ENCODE measurements at places on chromosomes 1 and 21.

- DNase-seq = no peak
These were observed 88.5 kb downstream of the ELAVL4 start for GRCh38 chr1:50197216-50197615.

GRCh38 chr1:194338241-194338948, 1152.0 kb upstream of the B3GALT2 start:
- DNase-seq = peak; percentile 18

- no peak for DNase-seq
These were observed 137.3 kb downstream of the RERE start for GRCh38 chr1:8679929-8680663.

DNA sequence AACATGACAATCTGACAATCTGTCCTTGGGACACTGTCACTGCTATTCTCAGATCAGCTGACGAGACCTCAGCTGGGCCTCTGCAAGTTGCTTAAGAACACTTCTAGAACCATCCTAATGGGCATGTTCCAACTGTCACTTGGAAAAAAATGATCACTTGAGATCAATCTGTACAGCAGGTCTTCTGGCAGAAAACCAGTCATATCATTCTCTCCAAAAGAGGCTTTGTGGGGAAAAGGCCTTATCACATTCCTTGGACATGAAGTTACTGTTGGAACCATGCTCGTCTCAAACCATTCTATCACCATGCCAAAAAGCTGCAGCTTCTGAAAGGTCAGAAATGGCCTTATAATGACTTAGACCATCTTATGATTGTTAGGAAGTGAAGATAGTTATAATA, 744.2 kb downstream of the USP25 start:
- DNase-seq = peak; percentile 12

DNA sequence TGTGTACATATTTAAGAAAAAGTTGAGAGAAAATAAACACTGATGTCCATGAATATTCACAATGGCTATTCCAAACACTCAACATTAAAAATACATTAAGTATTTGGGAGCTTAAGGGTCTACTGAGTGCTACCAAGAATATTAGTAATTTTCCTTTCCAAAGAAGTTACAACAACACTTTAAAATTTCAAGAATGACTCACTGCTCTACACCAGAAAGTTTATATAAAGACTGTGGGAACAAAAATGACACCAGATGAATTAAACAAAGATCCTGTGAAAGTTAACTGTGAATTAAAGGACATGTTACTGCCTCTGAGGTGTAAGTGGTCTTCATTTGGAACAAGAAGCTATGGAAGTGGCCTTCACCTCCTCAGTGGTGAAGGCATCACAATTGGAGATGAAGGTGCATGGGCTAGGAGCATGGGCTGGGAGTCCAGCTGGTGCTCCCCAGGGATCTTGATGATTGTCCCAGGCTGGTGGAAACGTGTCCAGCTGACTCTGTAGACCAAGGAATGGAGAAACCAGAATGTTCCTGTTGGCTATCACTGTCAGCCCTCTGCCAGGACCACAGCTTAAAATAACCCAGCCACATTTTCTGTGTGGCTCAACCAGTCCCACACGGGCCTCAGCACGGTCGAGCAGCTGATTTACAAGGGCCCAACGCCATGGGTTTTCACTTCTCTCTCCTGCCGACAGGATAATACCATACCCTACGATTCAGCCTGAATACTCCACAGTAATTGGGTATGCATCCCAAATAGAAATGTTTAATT, 28.8 kb downstream of the TAF5L start:
- peak; percentile 84 for DNase-seq

DNA sequence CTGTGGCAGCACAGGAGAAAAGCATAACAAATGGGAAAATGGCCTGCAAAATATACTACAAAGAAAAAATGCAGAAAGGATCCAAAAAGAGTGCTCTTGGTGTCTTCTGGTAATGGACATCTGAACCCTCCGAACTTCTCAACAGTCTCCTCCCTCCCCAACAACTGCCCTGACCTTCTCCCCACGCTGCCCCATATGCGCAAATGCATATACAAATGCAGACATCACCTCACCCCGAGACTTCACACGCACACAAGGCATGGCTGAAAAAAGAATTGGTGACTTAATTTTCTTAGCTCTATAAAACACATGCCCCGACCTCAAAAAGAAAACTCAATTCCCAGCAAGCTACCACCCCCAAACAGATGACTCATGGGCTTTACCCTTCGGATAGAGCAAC, 8.4 kb downstream of the KCND3 start:
- no peak for DNase-seq

- DNase-seq = no peak
These were observed 205.2 kb downstream of the GRIK3 start for GRCh38 chr1:36829066-36829465.

GRCh38 chr1:154533952-154534844, 24.3 kb downstream of the UBE2Q1 start:
- peak; percentile 22 for DNase-seq

DNA sequence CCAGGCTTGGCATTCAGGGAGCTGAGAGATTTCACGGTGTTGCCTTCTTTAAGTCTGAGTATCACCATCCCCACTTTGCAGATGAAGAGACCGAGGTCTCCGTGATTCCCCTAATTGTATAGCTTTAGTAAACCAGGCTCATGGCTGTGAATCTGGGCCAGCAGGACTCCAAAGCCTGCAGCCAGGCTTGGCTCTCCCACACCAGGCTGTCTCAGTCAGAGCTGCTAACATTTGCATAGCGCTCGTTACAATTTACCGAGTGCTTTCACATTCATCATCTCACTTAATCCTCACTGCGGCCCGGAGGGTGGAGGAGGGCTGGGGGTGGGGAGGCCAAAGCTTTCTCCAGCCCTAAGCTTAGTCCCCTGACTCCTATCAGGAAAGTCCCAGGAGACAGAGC, 11.7 kb downstream of the C1orf94 start:
- no peak for DNase-seq

DNA sequence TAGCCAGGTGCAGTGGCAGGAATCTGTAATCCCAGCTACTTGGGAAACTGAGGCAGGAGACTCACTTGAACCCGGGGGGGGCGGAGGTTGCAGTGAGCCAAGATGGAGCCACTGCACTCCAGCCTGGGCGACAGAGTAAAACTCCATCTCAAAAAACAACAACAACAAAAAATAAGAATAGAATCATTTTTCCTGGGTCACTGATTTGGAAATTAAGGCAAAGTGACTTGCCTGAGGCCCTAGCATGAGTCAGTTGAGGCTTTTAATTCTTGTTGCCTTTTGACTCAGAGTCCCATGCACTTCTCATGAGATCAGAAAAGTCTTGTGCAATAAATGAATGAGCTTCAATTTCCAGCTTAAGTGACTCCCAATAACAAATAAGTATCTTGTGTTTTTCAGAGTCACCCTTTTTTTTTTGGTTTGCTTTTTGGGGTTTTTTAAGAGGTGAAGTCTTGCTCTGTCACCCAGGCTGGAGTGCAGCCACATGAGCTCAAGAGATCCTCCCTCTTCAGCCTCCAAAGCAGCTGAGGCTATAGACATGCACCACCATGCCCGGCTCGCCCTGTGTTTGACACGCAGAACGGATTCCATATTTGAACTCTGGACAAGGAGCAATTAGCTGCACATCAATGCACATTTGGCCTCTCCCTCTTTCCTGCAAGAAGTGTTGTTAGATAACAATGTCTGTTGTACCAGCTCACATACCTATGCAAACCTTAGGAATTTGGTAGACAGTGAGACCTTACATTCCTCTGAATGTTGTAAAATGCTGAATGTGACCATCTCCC, 3.4 kb upstream of the PLEKHM2 start:
- DNase-seq = peak; percentile 96
